A549 treated with CORT108297 at 1 μM for 4 hours (cell line): ENCODE measurements at places on chromosomes 3 and 15. TPM values are rescaled to one million over a fixed set of nuclear protein-coding genes. Genes with fewer than 3 reads are reported as not detected.

The GATA2 gene
- 3.6 to 5.4 TPM (median 4.4 TPM) in 5 replicates for total RNA-seq

The UPK1B gene
- total RNA-seq: 10.1 to 14.7 TPM (median 12.9 TPM) in 5 replicates

The LRRN1 gene
- not detected in 5 replicates for total RNA-seq

The LIPH gene
- 6.2 to 7.0 TPM (median 6.8 TPM) in 5 replicates for total RNA-seq

The ST8SIA2 gene
- 0.39 to 0.73 TPM (median 0.57 TPM) in 5 replicates for total RNA-seq

The TTC23 gene
- 8.9 to 13.9 TPM (median 11.1 TPM) in 5 replicates for total RNA-seq

The SLC24A5 gene
- not detected in 5 replicates for total RNA-seq

The ZNF717 gene
- 2.4 to 3.1 TPM (median 3.1 TPM) in 5 replicates for total RNA-seq

The CHST13 gene
- total RNA-seq: 0.50 to 1.4 TPM (median 1.1 TPM) in 5 replicates

The RHOV gene
- 4.2 to 6.7 TPM (median 6.0 TPM) in 5 replicates for total RNA-seq

The SLC27A2 gene
- total RNA-seq: 29.9 to 35.5 TPM (median 32.4 TPM) in 5 replicates

The GPR160 gene
- 1.3 to 2.1 TPM (median 1.7 TPM) in 5 replicates for total RNA-seq

The MKRN3 gene
- total RNA-seq: 1.5 to 2.8 TPM (median 2.5 TPM) in 5 replicates

The ARHGAP31 gene
- total RNA-seq: 0.93 to 1.9 TPM (median 1.3 TPM) in 5 replicates

The PHC3 gene
- total RNA-seq: 10.0 to 17.4 TPM (median 13.6 TPM) in 5 replicates

The MYZAP gene
- 0.69 to 1.2 TPM (median 0.93 TPM) in 5 replicates for total RNA-seq

The PLSCR5 gene
- total RNA-seq: not detected in 5 replicates

The APOD gene
- 0.50 to 1.1 TPM (median 0.58 TPM) in 5 replicates for total RNA-seq

The PDCD10 gene
- 51.2 to 69.2 TPM (median 55.9 TPM) in 5 replicates for total RNA-seq

The MIX23 gene
- 45.8 to 71.8 TPM (median 47.6 TPM) in 5 replicates for total RNA-seq

The CHRM5 gene
- total RNA-seq: 0.02 TPM in 3 of 5 replicates, not detected in the others

The ABCF3 gene
- total RNA-seq: 30.4 to 38.0 TPM (median 36.0 TPM) in 5 replicates

The PPP2R3A gene
- 1.8 to 3.3 TPM (median 2.7 TPM) in 5 replicates for total RNA-seq

The CKMT1B gene
- 3.1 to 4.2 TPM (median 3.8 TPM) in 5 replicates for total RNA-seq
